ENCODE measurements at places on chromosomes 1 and 21. TPM values are rescaled to one million over a fixed set of nuclear protein-coding genes. Genes with fewer than 3 reads are reported as not detected.

CHRM3 gene
- 7.5 TPM for polyA plus RNA-seq

LRRC8C gene
- 8.2 TPM for polyA plus RNA-seq

OR2T29 gene
- not detected for polyA plus RNA-seq

RAD54L gene
- 17.9 TPM for polyA plus RNA-seq

SLC30A10 gene
- polyA plus RNA-seq, result 4.0 TPM

ACTRT2 gene
- 183 TPM for polyA plus RNA-seq

OR10J1 gene
- polyA plus RNA-seq, result 8.3 TPM

AGBL4 gene
- 3.3 TPM for polyA plus RNA-seq

SAMSN1 gene
- 2.2 TPM for polyA plus RNA-seq

PLA2G2D gene
- polyA plus RNA-seq, result 3.7 TPM

GRCh38 chr1:160768295-160768657 lies 27.7 kb upstream of the LY9 start:
- no peaks in the 10 kb centered on the region for H3K4me1 ChIP-seq
- no peak overlapping the region for H3K27ac ChIP-seq
- no peak overlapping the region for H3K4me3 ChIP-seq
- peak; percentile 69 for DNase-seq
- H3K27me3 ChIP-seq, result no peaks in the 10 kb centered on the region

DNA sequence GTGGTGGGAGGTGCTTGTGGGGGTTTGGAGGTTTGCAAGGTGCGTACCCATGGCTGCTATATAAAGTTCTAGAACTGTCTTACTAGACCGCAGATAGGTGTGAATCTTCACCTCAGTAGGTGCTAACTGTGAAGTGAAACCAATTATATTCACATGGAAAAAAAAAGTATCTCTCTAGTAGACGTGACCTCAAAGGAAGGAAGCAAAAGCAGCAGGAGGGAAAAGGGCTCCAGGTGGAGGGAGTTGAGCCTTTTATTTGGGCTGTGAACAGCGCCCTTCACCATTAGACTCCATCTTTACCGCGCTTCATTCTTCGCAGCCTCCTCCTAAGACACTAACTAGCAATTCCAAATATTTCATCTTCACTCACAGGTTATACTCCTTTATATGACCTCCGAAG lies 129.8 kb downstream of the TBX19 start:
- H3K4me1 ChIP-seq, result no peaks in the 10 kb centered on the region
- H3K4me3 ChIP-seq, result no peak overlapping the region
- H3K27me3 ChIP-seq, result no peaks in the 10 kb centered on the region

GRCh38 chr1:63611231-63611630 lies 18.0 kb downstream of the PGM1 start:
- no peak for DNase-seq
- no peak overlapping the region for H3K4me3 ChIP-seq
- no peak overlapping the region for H3K27ac ChIP-seq
- H3K36me3 ChIP-seq, result no peaks in the 10 kb centered on the region
- H3K27me3 ChIP-seq, result no peaks in the 10 kb centered on the region
- peaks cover 3% of the 10 kb centered on the region for H3K4me1 ChIP-seq

- H3K27me3 ChIP-seq, result no peaks in the 10 kb centered on the region
- no peak overlapping the region for H3K4me3 ChIP-seq
- peaks cover 47% of the 10 kb centered on the region for H3K4me1 ChIP-seq
Observed at GRCh38 chr1:16019644-16020277, 1.9 kb upstream of the HSPB7 start.

- H3K27ac ChIP-seq, result no peak overlapping the region
- no peak for DNase-seq
- no peaks in the 10 kb centered on the region for H3K4me1 ChIP-seq
- no peaks in the 10 kb centered on the region for H3K27me3 ChIP-seq
- H3K36me3 ChIP-seq, result no peaks in the 10 kb centered on the region
- no peak overlapping the region for H3K4me3 ChIP-seq
Observed at GRCh38 chr21:25133939-25134338, 473.3 kb downstream of the MRPL39 start.

DNA sequence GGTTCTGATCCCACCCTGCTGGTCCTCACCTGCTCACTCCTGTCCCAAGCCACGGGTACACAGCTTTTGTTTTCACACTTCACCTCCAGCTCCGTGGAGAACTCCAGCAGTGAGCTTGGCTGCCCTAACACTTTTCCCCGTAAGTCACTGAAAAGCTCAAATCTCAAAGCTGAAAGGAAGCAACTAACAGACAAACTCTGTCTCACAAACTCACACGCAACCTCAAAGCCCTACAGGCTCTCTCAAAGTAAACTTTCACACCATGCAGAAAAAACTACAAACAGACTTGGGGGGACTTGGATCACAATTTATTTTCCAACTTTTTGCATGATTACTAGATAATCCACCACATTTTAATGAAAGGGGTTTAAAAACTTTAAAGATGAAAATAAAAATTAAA lies 88.3 kb downstream of the AK5 start:
- H3K27ac ChIP-seq, result no peak overlapping the region
- DNase-seq, result no peak
- no peaks in the 10 kb centered on the region for H3K4me1 ChIP-seq

- H3K4me3 ChIP-seq, result no peak overlapping the region
- no peaks in the 10 kb centered on the region for H3K4me1 ChIP-seq
- H3K27me3 ChIP-seq, result no peaks in the 10 kb centered on the region
- DNase-seq, result peak; percentile 67
- no peak overlapping the region for H3K27ac ChIP-seq
Observed at GRCh38 chr1:236608930-236609726, 4.8 kb upstream of the HEATR1 start.

GRCh38 chr1:205554026-205554811 lies 49.8 kb downstream of the CDK18 start:
- H3K27me3 ChIP-seq, result no peaks in the 10 kb centered on the region
- H3K4me3 ChIP-seq, result no peak overlapping the region
- H3K27ac ChIP-seq, result no peak overlapping the region
- H3K4me1 ChIP-seq, result no peaks in the 10 kb centered on the region
- H3K36me3 ChIP-seq, result no peaks in the 10 kb centered on the region

GRCh38 chr21:36465478-36465877 lies 14.4 kb downstream of the CLDN14 start:
- H3K4me1 ChIP-seq, result peaks cover 8% of the 10 kb centered on the region
- no peak for DNase-seq
- no peaks in the 10 kb centered on the region for H3K36me3 ChIP-seq
- no peak overlapping the region for H3K27ac ChIP-seq

- H3K36me3 ChIP-seq, result no peaks in the 10 kb centered on the region
- no peak for DNase-seq
- no peak overlapping the region for H3K27ac ChIP-seq
- H3K4me3 ChIP-seq, result no peak overlapping the region
- no peaks in the 10 kb centered on the region for H3K27me3 ChIP-seq
Observed at GRCh38 chr1:93732514-93732913, 50.9 kb upstream of the BCAR3 start.

GRCh38 chr1:86500714-86501113 lies 32.0 kb downstream of the CLCA1 start:
- no peaks in the 10 kb centered on the region for H3K27me3 ChIP-seq
- H3K4me1 ChIP-seq, result no peaks in the 10 kb centered on the region
- H3K36me3 ChIP-seq, result no peaks in the 10 kb centered on the region

GRCh38 chr1:67973051-67973450 lies 77.4 kb downstream of the DIRAS3 start:
- H3K4me3 ChIP-seq, result no peak overlapping the region
- H3K27me3 ChIP-seq, result no peaks in the 10 kb centered on the region
- no peak overlapping the region for H3K27ac ChIP-seq
- H3K4me1 ChIP-seq, result no peaks in the 10 kb centered on the region
- no peak for DNase-seq
